Left ventricle myocardium superior (tissue), 1 donor: ENCODE measurements at places on chromosomes 1 and 21. TPM values are rescaled to one million over a fixed set of nuclear protein-coding genes. Genes with fewer than 3 reads are reported as not detected.

GRCh38 chr1:247409869-247410544 lies 6.0 kb upstream of the NLRP3 start:
- no peak for DNase-seq

CCDC30 gene
- total RNA-seq = 1.2 TPM

IFNLR1 gene
- 3.7 TPM for total RNA-seq

KCNK1 gene
- 29.7 TPM for total RNA-seq

GRCh38 chr1:40742363-40743061 lies 41.1 kb upstream of the KCNQ4 start:
- no peak for DNase-seq

MARK1 gene
- total RNA-seq = 16.6 TPM

ABCA4 gene
- total RNA-seq = 0.55 TPM

DNA sequence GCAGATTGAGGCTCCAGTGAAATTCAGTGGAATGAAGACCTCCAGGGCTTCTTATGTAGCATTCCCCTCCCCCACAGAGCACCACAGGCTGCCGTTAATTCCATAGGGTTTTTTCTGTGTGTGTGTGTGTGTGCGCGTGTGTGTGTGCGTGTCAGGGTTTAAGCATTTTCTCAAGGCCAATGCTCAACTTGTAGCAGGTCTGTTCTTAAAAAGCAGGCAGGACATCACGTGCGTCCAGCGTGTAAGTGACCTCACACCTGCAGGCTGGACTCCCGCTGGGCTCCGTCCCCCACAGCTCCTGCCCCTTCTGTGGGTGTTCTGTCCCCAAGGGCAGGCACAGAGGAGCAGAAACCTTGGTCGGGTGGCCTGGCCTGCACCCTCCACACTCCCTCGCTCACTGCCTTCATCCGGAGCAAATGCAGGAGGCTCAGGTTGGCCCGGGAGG lies 5.3 kb downstream of the PRDM16 start:
- peak; percentile 55 for DNase-seq

SLFNL1 gene
- 0.37 TPM for total RNA-seq

DNA sequence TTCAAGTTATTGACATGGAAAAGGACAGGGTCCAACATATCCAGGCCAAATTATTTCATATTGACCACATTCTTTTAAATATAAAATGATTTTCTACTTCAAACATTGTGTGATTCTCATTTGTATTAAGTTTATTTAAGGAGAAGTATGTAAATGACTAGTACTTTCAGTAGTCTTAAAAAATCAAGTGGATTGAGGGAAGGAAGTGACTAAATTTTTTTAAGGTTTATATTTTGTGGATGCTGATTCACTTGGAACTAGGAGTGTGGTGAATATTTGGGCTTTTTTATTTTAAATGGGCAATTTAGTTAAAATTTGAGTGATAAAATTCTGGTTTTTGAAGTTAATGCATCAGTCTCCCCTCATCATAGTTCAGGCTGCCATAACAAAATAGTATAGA lies 10.1 kb downstream of the PRRC2C start:
- DNase-seq = no peak

DNA sequence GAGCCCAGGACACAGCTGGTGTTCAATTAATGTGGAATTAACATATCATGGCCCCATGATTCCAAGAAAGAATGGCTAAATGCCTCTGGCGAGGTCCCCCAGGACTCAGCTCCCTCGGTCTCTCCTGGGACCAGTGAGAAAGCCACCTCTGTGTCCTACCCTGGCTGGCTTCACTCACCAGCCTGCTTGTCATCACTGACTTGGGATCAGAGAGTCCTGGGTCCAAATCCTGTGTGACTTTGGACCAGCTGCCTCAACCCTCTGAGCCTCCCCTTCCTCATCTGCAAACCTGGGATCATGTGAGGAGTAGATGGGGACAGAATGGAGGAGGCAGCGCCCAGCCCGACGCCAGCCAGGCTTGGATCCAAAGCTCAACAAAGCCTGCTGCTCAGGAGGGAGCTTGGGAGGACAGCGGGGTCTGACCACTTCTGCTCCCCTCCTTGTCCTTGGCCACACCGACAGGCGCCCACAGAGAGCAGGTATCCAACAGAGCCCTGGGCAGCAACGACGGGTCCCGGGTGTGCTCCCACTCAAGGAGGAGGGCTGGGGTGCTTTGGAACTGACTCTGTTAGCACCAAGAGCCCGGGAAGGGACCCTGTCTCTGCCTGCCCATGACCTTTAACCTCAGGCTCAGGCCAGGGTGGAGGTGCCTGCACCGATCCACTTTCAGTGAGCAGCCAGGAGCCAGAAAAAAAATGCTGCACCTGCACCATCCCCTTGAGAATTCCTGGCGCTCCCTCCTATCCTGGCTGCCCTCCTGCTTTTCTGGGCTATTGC lies 3.2 kb downstream of the SH2D5 start:
- peak; percentile 13 for DNase-seq

DNA sequence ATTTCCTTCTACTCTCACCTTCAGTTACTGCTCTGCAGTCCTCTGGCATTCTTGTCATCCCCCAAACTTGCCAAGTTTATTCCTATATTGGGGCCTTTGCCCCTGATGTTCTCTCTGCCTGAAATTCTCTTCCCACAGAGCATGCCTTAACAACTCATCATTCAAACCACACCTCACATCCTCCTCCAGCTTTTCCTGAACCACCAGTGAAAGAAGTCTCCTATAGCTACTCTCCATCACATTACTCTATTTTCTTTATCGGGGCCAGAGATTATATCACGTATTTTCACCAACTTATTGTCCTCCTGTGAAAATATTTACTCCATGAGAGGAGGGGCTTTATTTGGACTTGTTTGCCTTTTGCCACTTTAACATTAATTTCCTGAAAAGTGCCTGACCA lies 32.1 kb downstream of the EXTL2 start:
- DNase-seq = no peak

DNA sequence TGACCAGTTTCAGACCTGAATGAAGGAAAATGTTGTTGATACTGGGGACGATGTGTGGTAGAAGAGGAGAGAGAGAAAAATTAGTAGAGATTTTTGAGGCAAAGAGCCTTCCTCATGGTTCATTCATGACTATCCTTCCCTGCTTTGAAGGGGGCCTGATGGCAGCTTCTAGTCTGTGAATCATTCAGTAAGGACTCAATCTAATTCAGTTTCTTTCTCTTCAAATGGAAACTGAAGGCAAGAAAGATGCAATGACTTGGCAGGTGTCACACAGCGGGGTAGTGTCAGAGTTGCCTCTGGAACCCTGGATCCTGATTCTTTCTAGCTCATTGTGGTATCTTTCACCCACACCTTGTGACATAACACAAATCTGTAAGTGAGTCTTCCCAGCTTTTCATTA lies 14.9 kb upstream of the CD5L start:
- no peak for DNase-seq

DNA sequence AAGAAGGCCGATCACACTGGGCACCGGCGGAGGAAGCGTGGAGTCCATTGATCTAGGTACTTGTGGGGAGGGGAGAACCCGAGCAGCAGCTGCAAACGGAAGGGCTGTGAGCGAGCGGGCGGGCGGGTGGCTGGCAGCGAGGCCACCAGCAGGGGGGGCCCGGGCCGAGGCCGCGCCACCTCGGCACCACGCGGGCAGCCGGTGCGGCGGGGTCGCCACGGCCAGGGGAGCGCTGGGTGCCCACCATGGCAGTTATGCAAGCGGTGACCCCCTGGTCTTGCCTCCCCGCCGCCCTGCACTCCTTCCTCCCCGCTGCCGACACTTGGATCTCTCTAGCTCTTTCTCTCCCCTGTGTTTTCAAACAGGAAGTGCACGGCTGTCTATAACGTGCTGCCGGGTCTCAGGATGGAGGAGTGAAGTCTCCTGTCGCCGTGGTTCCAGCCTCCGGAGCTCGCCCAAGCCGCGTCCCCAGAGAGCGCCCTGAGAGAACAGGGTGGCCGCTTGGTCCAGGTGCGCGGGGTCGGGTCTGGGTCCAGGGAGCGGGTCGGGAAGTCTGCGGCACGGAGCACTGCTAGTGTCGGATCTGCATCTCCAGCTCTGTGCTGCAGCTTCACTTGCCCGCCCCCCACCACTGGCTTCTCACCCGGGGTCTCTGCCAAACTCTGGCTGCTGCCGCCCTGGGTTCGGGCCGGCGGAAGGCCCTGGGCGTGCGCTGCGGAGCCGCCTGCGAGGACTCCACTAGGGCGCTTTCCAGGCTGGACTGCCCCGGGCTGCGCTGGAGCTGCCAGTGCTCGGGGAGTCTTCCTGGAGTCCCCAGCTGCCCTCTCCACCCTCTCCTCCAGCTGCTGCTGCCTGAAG lies 22.7 kb downstream of the LRRC8D start:
- peak; percentile 82 for DNase-seq

DNA sequence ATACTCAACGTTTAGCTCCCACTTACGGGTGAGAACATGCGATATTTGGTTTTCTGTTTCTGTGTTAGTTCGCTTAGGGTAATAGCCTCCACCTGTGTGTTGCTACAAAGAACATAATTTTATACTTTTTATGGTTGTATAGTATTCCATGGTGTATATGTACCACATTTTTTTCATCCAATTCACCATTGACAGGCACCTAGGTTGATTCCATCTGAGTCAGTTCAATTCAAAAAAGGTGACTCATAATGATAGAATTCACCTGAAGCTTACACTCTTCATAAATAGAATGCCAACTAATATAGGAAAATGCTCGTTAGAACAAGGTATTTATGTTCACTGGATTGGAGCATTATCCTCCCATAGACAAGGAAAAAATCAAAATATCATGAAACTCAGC lies 38.5 kb downstream of the RGS4 start:
- DNase-seq = no peak

DNA sequence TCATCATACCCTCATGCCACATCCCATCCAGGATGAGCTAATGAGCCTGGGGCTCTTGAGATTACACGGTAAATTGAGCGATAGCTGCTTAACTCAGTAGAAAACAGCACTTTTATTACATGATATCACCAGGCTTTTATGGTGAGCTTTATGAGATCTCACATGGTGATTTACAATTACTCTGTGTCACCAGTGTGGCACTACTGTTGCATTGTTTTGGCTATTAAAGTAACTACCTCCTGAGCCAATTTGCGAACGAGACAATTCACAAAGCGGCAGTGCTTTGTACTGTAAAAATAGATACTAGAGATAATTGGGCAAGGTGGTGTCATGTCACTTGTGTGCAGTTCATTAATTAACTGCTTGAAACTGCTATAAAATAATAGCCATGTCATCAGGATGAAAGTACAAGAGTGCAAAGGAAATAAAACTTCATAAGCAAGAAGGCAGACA lies 767.7 kb upstream of the ADGRL2 start:
- DNase-seq = no peak

ASCL5 gene
- not detected for total RNA-seq
